ENCODE measurements at places on chromosomes 5 and 9.

DNA sequence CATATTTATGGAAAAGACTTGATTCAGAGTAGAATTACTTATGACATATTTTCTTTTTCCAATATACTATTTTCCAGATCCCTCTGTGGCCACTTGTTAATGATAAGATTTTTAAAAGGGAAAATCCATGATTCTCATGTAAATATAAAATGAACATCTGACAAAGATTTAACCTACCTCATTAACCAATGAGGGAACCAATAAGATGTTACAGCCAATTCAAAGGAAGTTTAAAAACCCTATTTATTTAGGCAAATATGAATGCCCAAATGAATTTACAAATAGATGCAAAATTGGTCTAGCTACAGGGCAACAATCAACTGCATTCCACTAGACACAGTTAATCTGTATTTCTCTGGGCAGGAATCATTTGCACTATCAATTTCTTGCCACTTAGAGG lies 226.8 kb downstream of the ADAMTSL1 start:
- no peak for DNase-seq

DNA sequence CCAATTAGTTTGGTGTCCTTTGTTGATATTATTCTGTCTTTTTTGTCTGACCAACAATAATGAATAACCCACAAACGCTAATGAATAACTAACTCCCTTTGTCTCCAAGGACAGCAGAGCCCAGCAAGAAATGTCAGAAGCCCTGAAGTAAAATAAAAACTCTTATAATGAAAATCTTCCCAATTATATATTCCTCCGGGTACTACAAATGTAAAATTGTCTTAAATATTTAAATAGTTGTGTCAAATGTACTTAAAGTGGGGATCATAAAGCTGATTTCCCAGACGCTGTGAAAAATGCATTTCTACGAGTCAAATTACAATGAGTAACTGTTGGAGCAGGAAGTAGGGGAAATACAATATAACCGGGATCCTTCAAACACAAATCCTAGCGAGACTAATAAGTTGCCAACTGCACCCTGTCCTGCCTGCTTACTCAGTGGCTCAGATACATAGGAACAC lies 22.3 kb downstream of the GLIS3 start:
- DNase-seq = no peak

GRCh38 chr9:73441890-73442818 lies 290.5 kb downstream of the ANXA1 start:
- DNase-seq = no peak

GRCh38 chr5:6491196-6491918 lies 42.7 kb downstream of the UBE2QL1 start:
- no peak for DNase-seq

DNA sequence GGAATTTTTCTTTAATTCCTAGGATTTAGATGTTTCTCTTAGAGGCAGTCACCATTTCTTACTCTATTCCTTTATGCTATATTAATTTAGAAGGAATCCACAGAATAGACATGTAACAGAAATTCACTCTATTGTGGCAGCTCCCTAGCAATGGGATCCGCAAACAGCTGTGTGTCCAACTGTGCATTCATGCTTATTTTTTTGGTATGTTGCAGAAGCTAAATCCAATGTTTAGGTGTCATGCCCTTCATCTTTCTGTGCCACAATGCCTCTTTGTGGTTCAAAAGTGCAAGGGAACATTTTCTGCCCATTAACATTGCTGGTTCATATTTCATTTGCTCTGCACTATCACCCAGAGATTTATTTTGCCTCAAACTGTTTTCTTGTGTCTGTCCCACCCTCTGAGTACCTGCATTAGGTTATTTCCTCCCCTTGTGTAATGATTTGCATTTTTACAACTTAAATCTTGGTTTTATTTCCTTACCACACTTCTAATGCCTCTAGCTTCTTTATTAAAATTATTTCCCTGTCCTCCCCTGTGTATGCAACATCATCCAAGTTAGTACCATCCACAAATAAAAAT lies 816.5 kb downstream of the EFNA5 start:
- DNase-seq = no peak

- DNase-seq = no peak
Observed at GRCh38 chr5:162990856-162991497, 446.4 kb upstream of the CCNG1 start.

- DNase-seq = no peak
Observed at GRCh38 chr5:78756858-78757257, 108.3 kb upstream of the LHFPL2 start.

DNA sequence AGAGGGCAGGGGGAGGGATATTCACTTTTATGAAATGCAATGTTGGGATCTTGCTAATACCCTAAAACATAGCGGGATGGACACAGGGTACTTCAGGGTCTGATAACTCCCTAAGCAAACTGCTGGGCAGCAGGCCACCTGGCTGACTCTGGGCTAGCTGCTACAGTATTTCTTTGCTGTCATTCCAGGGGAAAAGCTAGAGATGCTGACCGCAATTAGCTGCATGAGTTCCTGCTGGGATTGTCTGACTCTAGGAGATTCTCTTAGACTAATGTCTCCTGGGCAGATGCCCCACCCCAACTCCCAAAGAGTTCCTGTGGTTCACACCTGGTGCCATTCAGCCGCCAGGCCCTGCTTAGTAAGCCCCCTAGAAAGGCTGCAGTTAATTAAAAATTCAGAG lies 69.9 kb downstream of the PSAT1 start:
- no peak for DNase-seq

- no peak for DNase-seq
Observed at GRCh38 chr9:5767968-5768932, 64.7 kb downstream of the ERMP1 start.

DNA sequence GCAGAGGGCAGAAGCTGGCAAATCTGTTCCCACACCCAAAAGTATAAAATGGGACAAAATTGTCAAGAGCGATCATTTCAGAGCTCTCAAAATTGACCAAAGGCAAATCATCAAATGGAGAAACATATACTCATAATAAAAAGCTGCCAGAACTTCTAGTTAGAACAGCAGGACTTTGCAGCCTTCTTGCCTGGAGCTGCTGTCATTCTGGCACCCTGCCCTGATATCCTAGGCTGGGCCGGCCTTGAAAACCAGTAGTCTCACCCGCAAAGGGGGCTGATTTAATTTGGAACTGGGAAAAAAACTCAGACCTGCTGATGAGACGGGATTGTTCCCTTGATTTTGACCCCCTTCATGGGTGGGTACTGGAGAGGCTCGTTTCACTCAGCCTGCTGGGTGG lies 18.5 kb downstream of the OR2V1 start:
- no peak for DNase-seq
